CD4-positive, alpha-beta T cell treated with Interleukin-2 at 100 ng/mL for 4 hours (primary cell): ENCODE measurements at places on chromosomes 1 and 21.

DNA sequence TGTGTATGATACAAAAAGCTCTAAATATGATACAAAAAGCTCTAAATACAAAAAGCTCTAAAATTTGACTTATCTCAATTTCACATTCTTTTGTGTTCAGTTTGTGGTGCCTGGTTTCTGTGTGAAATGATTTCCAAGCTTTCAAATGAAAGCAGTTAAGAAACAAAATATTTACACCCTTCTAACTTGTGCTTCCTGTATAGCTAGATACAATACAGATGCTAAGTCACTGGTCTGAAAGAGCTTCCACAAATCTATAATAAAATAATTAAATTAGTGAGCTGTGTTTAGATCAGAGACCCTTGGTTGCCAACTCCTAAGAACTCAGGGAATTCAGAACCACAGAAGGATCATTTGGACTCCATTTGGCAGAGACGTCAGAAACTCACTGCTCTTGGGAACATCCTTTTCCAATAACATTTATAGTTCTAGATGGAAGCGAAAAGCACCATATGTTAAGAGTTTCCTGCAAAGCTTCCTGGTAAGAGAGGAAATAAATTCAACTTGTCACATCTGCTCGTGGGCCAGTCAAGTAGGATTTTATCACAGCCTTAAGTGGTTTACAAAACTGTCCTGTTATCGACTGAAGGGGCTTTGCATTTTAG lies 1079.1 kb downstream of the ADGRL2 start:
- no peak for DNase-seq

DNA sequence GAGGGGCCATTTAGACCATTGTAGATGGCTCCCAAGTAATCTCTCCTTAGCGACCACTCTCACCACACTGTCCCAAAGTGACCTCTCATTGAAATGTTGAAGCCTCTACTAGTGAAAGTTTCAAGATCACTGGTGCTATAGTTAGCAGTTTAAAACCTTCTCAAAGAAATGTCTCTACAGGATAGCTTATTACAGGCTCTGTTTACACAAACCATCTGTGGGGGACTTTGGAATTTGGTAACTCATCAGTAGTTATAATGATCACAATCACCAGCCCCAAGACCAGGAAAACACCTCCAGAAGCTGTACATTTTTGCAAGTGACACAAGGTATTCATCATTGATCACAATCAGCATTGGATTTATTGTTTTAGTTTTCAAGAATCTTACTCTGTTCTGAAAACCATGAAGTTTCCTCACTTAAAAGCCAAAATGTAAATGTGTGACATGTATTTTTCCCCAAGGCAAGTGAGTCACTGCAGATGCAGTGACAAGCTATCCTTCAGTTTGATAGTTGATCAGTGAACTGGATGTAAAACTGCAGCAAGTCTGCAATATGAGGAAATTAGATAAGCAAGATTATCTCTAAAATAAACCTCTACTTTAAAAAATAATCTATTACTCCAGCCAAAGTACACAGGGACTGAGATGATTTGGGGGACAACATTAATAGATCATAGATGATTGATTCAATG lies 41.9 kb downstream of the C21orf91 start:
- peak; percentile 41 for DNase-seq

DNA sequence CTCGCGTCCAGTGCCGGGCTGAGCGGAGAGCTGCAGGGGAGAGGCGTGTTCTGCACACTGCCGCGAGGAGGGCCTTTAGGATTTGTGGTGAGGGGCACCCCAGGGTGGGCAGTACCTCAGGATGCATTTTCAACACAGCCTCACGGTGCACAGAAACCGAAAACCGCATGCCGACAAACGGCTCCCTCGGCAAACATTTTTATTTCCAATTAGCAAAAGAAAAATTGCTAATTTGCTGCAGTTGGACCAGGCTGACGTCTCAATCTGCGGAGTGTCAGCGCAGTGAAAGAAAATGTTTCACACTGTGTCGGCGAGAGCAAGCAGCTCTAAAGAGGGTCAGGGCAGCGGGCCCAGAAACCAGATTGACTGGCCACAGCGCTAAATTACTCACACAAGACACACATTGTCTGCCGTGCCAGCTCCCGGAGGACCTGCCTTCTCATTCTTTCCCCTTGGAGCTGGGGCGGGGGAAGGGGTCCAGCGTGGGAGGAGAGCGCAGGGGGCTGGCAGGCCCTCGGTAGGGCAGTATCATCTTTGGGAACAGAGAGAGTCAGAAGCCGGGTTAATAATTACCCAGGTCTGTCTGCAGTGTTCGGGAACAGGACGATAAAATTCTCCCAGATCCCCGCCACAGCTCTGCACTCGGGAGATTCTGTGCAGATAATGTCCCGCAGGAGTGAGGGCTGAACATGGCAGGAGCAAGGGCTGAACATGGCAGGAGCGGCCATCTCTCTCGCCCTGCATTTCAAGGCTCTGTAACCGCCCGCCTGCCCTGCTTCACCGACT lies 150.2 kb downstream of the PRDM16 start:
- DNase-seq = no peak

GRCh38 chr1:25989440-25990234 lies 8.2 kb downstream of the PAFAH2 start:
- no peak for DNase-seq

DNA sequence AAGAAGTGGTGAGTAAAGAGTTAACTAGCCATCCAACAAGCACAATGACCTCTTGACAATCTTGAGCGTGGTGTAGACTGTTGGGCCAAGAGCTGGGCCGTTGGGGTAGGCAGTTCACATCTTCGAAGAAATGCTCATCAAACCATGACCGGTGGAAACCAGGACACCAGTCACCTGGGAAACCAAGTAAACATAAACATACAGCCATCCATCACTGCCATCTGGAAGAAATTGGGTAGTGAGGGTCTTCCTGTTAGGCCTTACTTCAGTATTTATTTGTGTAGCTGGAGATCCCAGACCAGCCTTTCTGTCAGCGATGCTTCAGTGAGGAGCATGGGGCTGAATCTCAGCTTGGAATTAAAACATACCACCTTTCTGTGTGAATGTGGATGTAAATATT lies 108.1 kb upstream of the HAO2 start:
- no peak for DNase-seq

GRCh38 chr1:236395230-236395946 lies 1.3 kb downstream of the EDARADD start:
- DNase-seq = peak; percentile 60

DNA sequence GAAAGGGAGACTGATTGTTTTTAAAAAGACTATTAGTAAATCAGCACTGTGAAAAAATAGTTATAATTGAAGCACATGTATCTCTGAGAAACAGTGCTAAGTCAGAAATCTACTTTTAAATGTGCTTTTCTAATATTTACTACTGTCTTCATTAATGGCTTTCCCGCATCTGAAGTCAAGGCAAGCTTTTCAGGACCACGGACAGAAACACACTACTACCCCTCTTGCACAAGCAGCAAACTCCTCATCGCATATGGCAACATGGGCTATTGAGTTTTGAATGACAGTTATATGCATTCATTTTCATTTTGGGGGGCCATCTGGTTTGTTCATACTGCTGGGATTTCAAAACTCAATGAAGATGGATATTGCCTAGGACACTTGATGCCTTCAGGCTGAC lies 433.4 kb upstream of the CAMK1G start:
- no peak for DNase-seq

DNA sequence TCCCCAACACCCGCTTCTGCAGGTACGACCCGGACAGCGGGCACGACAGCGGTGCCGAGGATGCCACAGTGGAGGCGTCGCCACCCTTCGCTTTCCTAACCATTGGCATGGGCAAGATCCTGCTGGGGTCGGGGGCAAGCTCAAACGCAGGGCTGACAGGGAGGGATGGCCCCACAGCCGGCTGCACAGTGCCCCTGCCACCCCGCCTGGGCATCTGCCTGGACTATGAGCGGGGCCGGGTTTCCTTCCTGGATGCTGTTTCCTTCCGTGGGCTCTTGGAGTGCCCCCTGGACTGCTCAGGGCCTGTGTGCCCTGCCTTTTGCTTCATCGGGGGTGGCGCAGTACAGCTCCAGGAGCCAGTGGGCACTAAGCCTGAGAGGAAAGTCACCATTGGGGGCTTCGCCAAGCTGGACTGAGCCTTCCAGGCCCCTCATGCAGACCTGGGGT lies 10.1 kb downstream of the TRIM46 start:
- DNase-seq = no peak

DNA sequence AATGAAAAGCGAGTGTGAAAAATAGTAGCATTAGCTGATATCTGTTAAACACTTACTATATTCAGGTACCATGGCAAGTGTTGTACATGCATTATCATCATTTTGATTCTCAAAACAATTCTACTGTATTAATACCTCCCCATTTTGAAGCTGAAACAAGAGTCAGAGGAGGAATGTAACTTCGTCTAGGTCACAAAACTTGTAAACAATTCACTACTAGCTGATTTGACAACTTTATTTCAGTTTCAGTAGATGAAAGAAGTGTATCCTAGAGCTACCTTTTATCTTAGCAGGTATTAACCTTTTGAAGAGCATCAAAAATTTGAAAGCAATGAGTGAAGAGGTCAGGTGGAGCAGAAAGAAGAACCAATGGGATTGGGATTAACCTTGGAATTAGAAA lies 1.6 kb downstream of the CD84 start:
- DNase-seq = no peak
